ENCODE measurements at places on chromosomes 6 and 20. TPM values are rescaled to one million over a fixed set of nuclear protein-coding genes. Genes with fewer than 3 reads are reported as not detected.

The ARMH2 gene
- polyA plus RNA-seq, result not detected

- no peaks in the 10 kb centered on the region for H3K36me3 ChIP-seq
- H3K27ac ChIP-seq, result no peak overlapping the region
- no peak overlapping the region for H3K4me3 ChIP-seq
- no peaks in the 10 kb centered on the region for H3K27me3 ChIP-seq
- DNase-seq, result no peak
- no peaks in the 10 kb centered on the region for H3K4me1 ChIP-seq
Measured at GRCh38 chr6:152587473-152587872, 49.7 kb downstream of the SYNE1 start.

DNA sequence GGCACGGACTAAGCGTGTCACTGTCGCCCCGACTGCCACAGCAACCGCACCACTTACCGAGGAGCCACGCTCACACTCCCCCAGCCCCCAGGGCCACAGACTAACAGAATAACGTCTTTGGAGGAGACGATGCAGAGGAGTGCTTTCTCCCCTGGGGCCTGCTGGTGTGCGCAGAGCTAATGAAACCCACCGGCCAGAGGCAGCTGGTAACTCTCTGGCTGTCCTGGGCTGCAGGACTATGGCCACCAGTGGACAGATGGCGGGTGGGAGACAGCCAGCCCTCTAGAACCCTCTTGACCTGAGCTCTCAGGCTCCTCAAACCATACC lies 228.0 kb downstream of the DLL1 start:
- peak; percentile 1 for DNase-seq
- H3K4me3 ChIP-seq, result no peak overlapping the region
- no peaks in the 10 kb centered on the region for H3K4me1 ChIP-seq

DNA sequence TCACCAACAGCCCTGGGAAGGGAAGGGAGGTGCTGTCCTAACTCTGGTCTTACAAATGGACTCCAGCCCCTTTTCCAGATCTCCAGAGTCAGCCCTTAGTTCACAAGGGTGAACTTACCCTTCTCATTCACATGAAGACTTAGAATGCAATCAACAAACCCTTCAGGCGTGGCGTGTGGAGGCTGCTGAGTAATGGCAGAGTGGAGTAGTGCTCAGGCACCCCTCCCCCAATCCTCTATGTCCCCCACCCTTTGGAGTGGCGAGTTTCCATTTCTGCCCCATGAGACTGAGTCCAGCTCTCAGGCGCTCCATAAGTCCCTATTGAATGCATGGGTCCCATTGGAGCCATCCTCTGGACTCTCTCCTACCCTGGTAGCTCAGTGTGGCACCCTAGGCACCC lies 3.3 kb downstream of the SNAI1 start:
- H3K27me3 ChIP-seq, result no peaks in the 10 kb centered on the region
- no peak overlapping the region for H3K4me3 ChIP-seq
- peaks cover 31% of the 10 kb centered on the region for H3K4me1 ChIP-seq
- DNase-seq, result no peak
- H3K27ac ChIP-seq, result no peak overlapping the region
- H3K36me3 ChIP-seq, result no peaks in the 10 kb centered on the region

The NMBR gene
- not detected for polyA plus RNA-seq

The ZSCAN23 gene
- polyA plus RNA-seq, result 1.6 TPM

DNA sequence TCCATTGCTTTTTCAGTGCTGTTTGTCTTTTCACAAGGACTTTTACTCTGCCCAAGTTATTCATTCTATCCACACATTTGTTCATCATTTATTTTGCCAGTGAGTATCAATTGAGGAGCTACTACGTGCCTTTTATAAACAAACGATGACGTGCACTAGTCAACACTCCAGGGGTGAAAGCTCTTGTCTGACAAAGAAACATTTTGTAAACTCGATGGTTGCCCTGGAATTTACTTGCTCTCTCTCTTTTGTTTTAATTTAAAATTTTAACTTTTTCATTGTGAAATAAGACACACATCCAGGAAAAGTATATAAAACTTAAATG lies 8.3 kb upstream of the MRPS18A start:
- no peak for DNase-seq
- no peaks in the 10 kb centered on the region for H3K27me3 ChIP-seq
- H3K27ac ChIP-seq, result no peak overlapping the region

GRCh38 chr6:158517581-158517980 lies 42.3 kb upstream of the TMEM181 start:
- no peak overlapping the region for H3K4me3 ChIP-seq
- H3K36me3 ChIP-seq, result no peaks in the 10 kb centered on the region
- DNase-seq, result no peak
- no peaks in the 10 kb centered on the region for H3K4me1 ChIP-seq

The C6orf163 gene
- polyA plus RNA-seq, result 0.81 TPM

The COL19A1 gene
- polyA plus RNA-seq, result 0.32 TPM

DNA sequence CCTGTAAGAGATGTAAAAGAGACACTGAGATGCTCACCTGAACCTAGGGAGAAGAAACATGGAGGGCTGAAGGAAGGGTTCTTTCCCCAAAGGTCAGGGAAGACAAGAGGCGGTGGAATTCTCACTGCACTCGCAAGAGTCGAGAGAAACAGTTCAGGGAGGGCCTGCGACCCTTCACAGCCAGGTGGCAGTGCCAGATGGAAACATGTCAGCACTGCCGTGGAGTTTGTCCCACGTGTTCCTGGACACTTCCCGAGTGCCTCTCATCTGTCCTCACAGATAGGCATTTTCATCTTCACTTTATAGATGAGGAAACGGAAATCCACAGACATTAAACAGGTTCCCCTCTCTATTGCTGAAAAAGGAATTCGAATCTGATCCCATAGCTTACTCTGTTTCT lies 70.4 kb upstream of the SYNJ2 start:
- H3K27ac ChIP-seq, result no peak overlapping the region
- peaks cover 26% of the 10 kb centered on the region for H3K36me3 ChIP-seq
- no peaks in the 10 kb centered on the region for H3K27me3 ChIP-seq
- H3K4me1 ChIP-seq, result no peaks in the 10 kb centered on the region
- no peak for DNase-seq
- H3K4me3 ChIP-seq, result no peak overlapping the region

The ULBP1 gene
- polyA plus RNA-seq, result not detected

- H3K36me3 ChIP-seq, result no peaks in the 10 kb centered on the region
- H3K27me3 ChIP-seq, result no peaks in the 10 kb centered on the region
- H3K27ac ChIP-seq, result no peak overlapping the region
- DNase-seq, result no peak
- H3K4me3 ChIP-seq, result no peak overlapping the region
Measured at GRCh38 chr6:120587381-120587780, 746.9 kb downstream of the TBC1D32 start.

DNA sequence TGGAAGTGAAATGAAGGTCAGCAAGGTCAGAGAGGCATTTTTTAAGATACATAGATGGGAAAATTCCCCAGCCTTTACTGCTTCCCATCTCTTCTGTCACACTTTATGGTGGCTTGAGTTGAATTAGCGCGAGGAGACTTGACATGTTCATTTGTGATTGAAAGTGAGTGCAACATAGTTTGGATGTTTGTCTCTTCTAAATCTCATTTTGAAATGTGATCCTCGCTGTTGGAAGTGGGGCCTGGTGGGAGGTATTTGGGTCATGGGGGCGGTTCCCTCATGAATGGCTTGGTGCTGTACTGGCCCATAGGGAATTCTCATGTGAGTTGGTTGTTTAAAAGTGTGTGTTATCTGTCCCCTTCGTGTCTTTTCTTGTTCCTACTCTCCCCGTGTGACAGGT lies 237.2 kb downstream of the CDKAL1 start:
- H3K4me1 ChIP-seq, result no peaks in the 10 kb centered on the region
- no peak overlapping the region for H3K27ac ChIP-seq
- DNase-seq, result no peak
- no peaks in the 10 kb centered on the region for H3K27me3 ChIP-seq
- H3K4me3 ChIP-seq, result no peak overlapping the region
- H3K36me3 ChIP-seq, result no peaks in the 10 kb centered on the region

- H3K4me1 ChIP-seq, result no peaks in the 10 kb centered on the region
- no peaks in the 10 kb centered on the region for H3K36me3 ChIP-seq
- no peak for DNase-seq
- H3K27me3 ChIP-seq, result no peaks in the 10 kb centered on the region
- H3K27ac ChIP-seq, result no peak overlapping the region
Measured at GRCh38 chr6:140538926-140539325, 1164.5 kb upstream of the CITED2 start.

DNA sequence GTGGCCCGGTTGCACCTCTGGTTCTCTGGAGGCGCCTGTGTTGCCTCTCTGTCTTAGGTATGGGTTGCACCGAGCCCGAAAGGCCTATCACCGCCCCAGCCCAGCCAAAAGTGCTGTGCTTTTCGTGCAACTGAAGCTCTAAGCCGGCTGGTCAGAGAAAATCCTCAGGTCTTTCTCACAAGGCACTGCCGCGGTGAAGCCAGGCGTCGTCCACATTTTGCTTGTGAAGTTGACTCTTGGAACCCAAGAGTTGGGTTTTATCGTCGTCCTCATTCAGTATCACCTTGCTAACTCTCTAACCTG lies 726 bp upstream of the EMILIN3 start:
- DNase-seq, result no peak
- H3K4me3 ChIP-seq, result no peak overlapping the region
- H3K36me3 ChIP-seq, result no peaks in the 10 kb centered on the region
- H3K4me1 ChIP-seq, result no peaks in the 10 kb centered on the region
- H3K27me3 ChIP-seq, result peaks cover 10% of the 10 kb centered on the region
- no peak overlapping the region for H3K27ac ChIP-seq

GRCh38 chr20:36655004-36655403 lies 9.0 kb upstream of the SLA2 start:
- no peak overlapping the region for H3K27ac ChIP-seq
- H3K4me3 ChIP-seq, result no peak overlapping the region
- no peaks in the 10 kb centered on the region for H3K4me1 ChIP-seq

DNA sequence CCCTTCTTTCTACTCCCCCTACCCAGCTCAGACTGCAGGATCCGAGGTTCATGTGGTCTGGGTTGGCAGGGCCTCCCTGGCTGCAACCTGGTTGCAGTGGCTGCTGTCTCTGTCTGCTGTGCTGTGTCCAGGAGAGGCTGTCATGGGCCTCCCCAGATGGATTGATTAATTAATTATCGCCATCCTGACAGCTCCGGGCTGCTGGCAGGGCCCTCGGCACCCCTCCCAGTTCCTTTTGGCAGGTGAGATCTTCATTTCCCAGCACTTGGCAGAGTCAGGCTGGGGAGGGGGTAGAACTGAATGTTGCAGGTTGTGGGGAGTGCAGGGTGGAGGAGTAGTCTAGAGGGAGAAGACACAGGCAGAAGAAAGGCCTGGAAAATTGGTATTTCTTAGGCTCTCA lies 56.7 kb upstream of the ZFAND3 start:
- H3K4me1 ChIP-seq, result no peaks in the 10 kb centered on the region
- no peaks in the 10 kb centered on the region for H3K36me3 ChIP-seq
- no peak for DNase-seq
- no peak overlapping the region for H3K4me3 ChIP-seq

GRCh38 chr6:12545619-12546409 lies 170.8 kb upstream of the PHACTR1 start:
- no peaks in the 10 kb centered on the region for H3K27me3 ChIP-seq
- H3K27ac ChIP-seq, result no peak overlapping the region
- no peak for DNase-seq
- H3K4me3 ChIP-seq, result no peak overlapping the region
- no peaks in the 10 kb centered on the region for H3K4me1 ChIP-seq
- no peaks in the 10 kb centered on the region for H3K36me3 ChIP-seq

DNA sequence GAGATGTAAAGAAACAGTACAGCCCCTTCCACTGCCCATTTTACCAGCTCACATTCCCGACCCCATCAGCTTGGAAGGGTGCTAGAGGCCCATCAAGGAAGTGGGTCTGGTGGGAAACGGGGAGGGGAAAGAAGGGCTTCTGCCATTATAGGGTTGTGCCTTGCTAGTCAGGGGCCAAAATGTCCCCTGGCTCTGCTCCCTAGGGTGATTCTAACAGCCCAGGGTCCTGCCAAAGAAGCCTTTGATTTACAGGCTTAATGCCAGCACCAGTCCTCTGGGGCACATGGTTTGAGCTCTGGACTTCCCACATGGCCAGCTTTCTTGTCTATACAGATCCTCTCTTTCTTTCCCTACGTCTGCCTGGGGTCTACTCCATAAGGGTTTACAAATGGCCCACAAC lies 10.6 kb upstream of the ZNF76 start:
- H3K36me3 ChIP-seq, result peaks cover 16% of the 10 kb centered on the region
- H3K27me3 ChIP-seq, result no peaks in the 10 kb centered on the region
- no peaks in the 10 kb centered on the region for H3K4me1 ChIP-seq
- DNase-seq, result no peak
- H3K4me3 ChIP-seq, result no peak overlapping the region
- H3K27ac ChIP-seq, result no peak overlapping the region

Measured in adrenal gland (tissue), 19 donors.